ELF-1 (cell line): ENCODE measurements at places on chromosomes 13 and 19.
A peak's percentile ranks its signal among the peaks of the same experiment; 100 is the strongest.

GRCh38 chr13:43910856-43911255, 31.2 kb downstream of the LACC1 start:
- DNase-seq, result no peak

DNA sequence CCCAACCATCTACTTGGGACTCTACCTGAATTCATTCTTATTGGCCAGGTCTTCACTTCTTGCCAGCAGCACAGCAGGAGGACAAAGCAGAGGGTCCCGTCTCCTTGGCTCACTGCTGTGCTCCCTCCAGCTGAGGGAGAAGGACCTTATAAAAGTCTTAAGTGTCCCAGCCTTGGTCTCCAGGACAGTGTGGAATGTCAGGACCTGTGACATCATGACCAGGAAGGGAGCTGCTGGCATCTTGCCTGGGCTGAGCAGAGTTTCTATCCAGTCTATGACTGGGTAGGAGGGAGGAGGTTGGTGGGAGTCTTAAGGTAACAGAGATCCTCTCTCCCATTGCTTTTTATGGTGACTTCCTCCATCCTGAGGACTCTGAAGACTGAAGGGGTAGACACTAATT, 56.6 kb upstream of the ANKRD10 start:
- DNase-seq, result no peak

DNA sequence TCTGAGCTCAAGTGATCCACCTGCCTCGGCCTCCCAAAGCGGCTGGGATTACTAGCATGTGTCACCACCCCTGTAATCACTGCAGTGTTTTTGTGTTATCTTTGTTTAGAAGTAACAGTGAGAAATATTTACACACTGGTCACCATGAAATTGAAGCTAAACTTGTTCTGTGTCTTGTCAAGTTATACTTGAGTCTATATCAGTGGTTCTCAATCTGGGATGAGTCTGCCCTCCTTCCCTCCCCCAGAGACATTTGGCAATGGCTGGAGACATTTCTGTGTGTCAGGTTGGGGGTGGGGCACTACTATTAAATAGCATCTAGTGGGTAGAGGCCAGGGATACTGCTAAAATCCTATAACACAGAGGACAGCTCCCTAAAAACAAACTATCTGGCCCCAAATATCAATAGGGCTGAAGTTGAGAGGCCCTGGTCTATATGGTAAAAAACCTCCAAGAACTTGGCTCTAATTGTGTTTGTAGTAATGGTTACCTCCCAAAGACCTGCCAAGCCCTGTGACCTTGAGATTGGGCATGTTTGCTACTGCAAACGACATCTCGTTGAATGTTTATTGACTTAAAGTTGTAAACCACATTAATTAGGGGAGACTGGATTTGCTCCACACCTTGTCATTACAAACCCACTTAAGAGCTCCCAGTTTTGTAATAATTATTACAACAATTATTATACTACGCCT, 6.9 kb downstream of the CTU1 start:
- no peak for DNase-seq

DNA sequence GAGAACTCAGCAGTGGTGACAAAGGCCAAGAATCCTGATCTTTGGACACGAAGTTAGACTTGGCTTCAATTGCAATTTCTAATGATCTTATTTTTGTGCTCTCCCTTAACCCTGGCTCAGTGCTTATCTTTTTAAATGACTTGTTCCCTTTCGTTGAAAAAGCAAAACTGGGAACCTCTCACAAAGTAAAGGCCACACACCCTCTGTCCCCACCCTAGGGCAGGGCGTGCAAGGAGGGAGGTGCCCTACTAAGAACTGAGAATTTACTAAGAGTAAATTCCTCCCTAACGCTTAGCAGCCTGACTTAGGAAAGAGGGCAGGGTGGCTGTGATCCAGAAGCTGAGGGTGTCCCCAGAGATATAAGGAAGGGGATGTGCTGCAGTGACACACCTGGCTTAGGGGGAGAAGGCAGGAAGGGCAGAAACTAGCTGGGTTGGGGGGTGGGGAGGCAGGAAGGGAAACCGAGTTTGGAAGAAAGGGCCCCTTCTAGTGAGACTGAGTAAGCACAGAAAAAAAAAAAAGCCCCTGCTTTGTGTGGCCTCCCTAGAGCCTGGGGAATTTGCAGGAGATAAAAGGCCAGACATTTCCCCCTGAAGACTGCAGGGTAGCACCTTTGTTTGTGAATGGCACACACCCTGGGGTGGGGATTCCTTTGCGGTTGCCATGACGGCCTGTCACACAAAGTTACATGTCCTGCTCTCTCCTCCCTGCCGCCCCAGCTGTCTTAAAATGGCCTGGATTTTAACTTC, 435.1 kb downstream of the EFNB2 start:
- DNase-seq, result peak; percentile 92

GRCh38 chr13:79336966-79337365, 69.1 kb downstream of the RBM26 start:
- DNase-seq, result no peak

DNA sequence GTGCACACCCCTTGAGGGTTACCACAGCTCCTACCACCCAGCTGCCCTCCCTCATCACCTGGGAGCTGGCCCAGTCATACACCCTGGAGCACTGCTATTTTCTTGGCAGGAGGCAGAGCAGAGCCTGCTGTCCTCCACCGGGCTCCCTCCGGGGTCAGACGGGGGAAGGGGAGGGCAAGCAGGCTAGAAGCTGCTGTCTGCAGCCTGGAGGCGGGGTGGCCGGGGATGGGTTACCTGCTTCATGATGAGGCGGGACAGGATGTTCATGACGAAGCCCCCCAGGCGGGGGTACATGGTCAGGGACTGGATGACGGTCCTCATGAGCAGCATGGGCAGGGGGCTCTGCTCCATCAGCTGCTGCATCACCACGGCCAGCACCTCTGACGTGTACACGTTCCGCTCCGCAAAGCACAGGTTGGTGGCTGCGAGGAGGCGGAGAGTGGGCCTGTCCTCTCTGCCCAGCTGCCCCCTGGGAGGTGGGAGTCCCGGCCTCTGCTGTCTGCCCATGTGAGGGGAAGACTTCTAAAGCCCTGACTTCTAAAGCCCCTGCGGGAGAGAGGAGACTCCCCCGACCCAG, 2.7 kb upstream of the RSPH6A start:
- peak; percentile 70 for DNase-seq

- DNase-seq, result no peak
Observed at GRCh38 chr19:32388393-32388855, 17.1 kb upstream of the DPY19L3 start.

DNA sequence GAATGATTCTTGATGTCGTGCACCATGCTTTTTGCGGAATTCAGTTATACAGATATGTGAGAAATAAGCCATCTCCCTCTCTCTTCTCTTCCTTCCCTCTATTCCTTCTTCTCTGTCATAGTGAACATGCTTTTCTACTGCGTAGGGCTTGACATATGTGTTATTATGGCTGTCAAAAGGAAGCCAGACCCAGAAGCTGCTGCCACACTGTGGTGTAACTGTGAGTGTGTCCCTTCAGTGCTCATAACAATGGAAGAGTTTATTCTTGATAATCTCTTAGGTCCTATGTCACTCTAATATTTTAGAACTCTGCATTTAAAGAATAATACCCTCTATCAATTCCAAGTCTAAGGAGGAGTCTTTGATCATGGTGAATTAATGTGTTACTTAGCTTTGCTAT, 208.9 kb upstream of the TMTC4 start:
- no peak for DNase-seq

DNA sequence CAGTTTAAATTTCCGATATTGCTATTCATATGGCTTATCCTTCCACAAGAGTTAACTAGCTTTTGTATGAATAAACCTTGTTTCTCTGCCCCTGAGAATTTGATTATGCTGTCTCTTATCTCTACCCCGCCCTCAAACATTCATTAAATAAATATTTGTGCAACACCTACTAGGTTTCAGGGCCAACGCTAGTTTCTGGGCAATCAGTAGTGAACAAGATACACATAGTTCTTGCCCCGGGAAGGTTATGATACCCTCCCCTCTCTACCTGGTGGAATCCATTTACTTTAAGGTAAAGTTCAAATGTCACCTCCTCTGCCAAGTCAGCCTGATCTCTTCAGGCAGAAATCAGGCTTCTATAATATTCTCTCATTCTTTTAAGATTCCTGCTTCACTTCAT, 16.6 kb upstream of the USP12 start:
- no peak for DNase-seq

GRCh38 chr13:46594374-46595078, 41.6 kb downstream of the LRCH1 start:
- no peak for DNase-seq

DNA sequence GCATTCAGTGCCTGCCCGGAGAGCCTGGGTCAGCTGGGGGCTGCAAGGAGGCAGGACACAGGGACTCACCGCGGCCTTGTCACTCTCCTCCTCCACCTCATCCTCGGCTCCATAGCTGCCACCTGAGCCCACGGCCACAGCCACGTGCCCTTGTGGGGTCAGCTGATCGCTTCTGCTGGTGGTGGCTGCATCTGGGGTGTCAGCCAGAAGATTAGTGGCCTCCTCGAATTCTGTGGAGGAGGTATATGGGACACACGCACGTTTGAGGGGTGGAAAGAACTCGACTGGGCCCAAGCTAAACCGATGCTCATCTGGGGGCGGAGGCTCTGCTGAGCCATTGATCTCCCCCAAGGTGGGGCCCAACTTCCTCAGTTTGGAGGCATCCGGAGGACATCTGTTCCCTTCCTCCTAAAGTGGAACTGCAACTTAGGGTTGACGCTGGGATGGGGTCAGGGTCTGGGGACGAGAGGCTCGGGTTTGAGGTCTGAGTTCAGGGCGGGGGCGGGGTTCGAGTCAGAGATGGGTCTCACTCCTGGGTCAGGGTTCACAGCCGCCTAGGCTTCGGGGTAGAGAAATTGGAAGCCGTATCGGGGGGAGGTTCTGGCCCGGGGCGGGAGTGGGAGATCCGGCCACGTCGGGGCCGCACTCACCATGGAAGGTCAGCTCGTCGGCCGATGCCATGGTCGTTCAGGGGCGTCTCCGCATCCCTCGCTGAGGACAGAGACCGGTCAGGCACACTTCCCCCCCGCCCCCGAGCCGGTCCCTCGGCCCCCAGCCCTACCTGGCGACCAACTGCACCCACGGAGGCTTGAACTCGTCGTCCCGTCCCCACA, 493 bp downstream of the YIPF2 start:
- DNase-seq, result no peak

- DNase-seq, result peak; percentile 69
Observed at GRCh38 chr13:113862931-113863523, 849 bp downstream of the GAS6 start.

DNA sequence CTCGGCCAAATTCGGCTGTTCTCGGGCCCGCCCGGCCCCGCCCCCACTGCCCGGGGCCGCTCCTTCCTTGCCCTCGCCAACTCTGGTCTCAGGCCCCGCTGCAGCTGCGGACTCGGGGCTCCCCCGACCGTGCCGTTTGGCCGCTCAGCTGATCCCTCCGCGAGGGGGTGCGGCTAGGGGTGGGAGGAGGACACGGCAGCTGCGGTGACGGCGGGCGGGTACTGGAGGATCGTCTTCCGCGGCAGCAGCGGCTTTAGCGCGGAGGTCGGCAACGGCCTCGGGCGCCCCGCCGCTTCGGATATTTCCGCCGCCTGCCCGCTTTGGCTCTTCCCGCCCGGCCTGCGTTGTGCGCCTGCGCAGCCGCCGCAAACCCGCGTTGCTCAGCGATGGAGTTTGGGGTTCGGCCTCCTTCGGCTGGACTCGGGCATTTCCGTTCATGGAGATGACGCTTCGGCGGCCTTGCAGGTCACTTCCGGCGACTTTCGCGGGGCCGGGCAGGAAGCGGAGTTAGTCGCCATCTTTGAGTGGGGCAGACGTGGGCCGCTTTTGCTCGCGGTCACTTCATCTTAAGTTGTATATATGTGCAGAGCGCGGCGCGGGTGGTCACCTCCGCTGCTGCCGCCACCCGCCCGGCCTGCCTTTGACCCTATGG, 338 bp upstream of the UBE2M start:
- DNase-seq, result peak; percentile 99

- no peak for DNase-seq
Observed at GRCh38 chr13:101747039-101747438, 294.6 kb downstream of the ITGBL1 start.

- no peak for DNase-seq
Observed at GRCh38 chr13:26786651-26787295, 26.2 kb upstream of the GPR12 start.

DNA sequence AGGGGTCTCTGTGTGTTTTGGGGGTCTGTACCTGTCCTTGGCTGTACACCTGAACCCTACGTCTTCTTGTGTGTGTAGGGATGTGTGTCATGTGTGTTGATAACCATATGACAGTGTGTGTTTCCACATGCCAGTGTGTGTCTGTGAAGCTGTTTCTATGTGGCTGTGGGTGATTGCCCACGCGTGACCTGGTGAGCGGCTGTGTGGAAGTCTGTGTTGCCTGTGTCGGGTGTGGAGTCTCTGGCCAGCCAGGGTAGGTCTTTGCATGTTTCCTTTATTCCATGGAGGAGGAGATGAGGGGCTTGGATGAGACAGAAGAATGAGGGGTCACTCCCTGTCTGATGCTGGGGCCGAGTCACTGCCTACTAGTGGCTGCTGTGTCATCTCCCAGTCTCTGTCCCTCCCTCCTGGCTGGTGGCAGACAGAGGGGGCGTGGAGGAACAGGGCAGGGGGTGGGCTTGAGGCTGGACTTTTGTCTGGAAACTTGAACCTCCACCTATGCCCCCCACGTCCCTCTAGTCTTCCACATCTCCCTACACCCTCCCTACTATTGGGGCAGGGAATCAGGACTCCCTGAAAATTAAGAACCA, 2.8 kb upstream of the FOSB start:
- no peak for DNase-seq

- DNase-seq, result no peak
Observed at GRCh38 chr19:11265785-11266236, 3.5 kb upstream of the DOCK6 start.

- DNase-seq, result no peak
Observed at GRCh38 chr13:91308299-91308698, 39.2 kb upstream of the MIR17HG start.

GRCh38 chr19:30062065-30062906, 120.2 kb downstream of the URI1 start:
- DNase-seq, result no peak

GRCh38 chr13:109868578-109869311, 82.4 kb upstream of the IRS2 start:
- no peak for DNase-seq

- DNase-seq, result peak; percentile 32
Observed at GRCh38 chr13:107867701-107868661, 347.4 kb downstream of the LIG4 start.

- DNase-seq, result no peak
Observed at GRCh38 chr13:36981156-36981743, 17.9 kb downstream of the ALG5 start.

- DNase-seq, result no peak
Observed at GRCh38 chr19:7395360-7396066, 46.8 kb downstream of the ARHGEF18 start.

DNA sequence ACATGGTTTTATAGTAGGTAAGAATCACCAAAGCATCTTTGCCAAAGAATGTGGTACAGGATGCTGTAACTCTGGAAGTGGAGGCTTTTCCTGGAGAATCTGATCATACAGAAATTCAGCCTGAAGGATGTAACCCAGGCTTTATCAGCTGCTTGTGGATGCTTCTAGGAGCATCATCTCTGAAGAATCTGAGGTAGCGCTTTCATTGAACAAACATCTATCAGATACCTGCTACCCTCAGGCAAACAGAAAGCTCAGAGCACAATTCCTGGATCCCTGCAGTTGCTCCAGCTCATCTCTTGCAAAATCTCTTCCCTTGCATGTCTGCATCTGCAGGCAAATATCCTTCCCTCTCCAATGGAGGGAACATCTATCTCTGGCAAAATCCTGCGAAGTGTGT, 9.3 kb downstream of the FAM124A start:
- DNase-seq, result no peak
